ENCODE measurements at places on chromosomes 5 and 9.

DNA sequence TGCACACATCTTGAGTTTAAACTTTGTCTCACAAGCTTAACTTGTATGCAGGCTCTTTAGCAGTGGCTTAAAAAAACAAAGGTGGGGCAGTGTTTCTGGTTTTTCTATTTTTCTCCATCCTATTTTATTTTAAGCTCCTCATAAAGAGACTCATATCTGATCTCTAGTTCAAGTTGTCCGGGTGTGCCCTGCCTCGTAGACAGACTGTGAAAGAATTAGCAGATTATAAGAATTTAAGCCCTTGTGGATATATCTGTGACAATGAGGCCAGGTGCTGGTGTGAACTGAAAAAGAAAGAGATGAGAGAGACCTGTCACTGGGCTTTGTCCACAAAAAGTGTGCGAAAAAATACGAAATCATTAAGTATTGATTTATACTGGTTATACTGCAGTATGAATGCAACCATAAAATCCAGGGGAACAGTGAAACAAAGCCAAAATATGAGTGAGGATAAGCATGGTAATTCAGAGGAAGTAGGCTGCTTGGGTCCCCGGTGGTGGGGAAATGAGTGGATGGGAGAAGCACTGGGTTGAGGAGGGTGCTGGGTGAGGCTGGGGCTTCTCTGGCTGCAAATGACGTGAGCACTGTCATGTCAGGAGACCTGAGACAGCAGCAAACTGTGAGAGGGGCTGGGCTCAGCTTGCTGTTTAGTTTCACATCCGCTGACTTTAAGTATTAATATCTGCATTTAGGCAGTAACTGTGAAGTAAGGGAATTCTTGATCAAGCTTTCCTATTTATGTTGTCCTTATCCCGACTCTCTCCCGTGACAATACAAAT, 179.7 kb upstream of the ANKRD55 start:
- DNase-seq, result peak; percentile 31

GRCh38 chr5:15717001-15717400, 217.0 kb downstream of the FBXL7 start:
- DNase-seq, result no peak

DNA sequence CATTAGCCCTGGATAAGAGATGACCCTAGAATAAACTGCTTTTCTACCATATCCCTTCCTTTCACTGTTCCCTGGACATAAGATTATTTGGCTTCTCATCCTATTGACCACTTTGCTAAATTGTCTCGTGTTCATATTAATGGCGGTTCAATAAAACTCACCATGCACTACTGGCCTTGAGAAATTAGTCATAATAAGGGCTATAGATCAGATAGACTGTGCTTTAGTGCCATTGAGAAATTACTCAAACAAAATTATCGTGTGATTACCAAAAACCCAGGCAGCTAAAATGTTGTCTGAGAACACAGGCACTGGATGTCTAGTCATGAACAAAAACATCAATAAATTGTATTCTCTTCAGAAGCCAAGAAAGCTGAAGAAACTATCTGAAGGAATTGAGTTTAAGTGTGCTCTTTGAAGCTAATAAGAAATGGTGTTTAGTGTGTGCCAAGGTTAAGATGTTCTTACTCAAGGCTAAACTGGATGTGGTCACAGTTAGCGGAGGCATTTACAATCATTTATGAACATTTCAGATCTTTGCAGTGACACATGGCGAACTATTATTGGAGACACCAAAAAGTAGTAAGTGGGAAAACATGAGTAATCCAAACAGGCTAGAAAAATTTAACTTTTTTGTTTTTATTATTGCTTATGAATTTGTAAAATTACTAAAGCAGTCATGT, 460.4 kb upstream of the RORB start:
- no peak for DNase-seq

DNA sequence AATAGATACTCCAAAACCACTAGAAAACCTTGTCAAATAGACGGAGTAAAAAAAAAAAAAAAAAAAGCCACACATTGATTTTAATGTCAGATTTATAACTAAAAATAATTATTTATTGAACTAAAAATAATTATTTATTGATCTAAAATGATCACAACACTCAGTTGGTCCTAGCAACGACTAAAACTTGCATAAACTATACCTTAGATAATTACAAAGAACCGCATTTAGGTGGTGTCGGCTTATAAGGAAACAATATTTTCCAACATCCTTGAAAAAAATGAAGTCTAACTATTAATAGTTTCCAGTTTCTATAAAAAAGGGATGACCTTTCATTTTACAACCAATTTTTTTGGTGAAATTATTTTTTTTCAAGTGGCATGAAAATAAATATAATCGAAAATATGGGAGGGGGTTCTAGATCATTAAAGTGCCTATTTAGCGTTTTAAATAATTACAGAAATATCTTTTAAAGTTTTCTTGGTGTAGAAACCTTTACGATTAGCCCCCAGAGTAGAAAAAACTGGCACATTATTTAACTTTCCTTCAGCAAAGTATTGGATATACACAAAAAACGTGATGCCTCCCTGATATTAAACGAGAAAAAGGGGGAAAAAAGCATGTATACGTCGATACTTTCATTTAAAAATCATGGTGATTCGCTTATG, 3.7 kb downstream of the ARRDC3 start:
- DNase-seq, result no peak

GRCh38 chr9:124457887-124458431, 7.7 kb downstream of the ADGRD2 start:
- no peak for DNase-seq

DNA sequence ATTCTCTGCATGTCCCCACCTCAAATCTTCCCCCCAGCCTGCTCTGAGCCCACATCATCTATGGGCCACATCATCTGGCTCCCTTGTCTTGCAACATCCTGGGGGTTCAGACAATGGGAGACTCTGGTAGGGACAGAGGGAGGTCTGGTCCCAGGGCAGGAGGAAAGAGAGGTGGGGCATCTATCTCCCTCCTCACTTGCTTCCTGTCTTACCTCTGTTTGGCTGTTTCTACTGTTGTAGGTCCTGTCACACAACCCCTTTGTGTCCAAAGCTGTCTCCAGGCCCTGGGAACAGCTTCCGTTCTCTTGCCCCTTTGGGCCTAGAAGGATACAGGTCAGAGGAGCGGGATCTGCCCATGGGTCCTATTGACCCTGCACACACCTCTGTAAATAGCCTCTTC, 227.2 kb downstream of the NSG2 start:
- no peak for DNase-seq

DNA sequence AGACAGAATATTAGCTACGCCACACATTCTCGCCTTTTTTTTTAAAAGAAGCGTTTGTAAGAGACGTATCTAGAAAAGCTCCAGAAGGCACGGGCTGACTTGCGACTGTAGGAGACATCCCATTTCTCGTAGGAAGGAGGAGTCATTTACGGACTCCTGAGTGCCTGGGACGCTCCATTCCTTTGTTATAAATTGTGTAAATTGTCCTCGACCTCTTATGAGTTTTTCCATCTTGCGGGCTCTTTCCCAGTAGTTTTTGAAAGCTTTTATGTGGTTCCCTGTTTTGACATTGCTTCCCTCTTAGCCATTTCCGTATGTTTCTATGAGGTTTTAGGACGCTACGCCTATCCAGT, 1.0 kb downstream of the RABL6 start:
- no peak for DNase-seq

DNA sequence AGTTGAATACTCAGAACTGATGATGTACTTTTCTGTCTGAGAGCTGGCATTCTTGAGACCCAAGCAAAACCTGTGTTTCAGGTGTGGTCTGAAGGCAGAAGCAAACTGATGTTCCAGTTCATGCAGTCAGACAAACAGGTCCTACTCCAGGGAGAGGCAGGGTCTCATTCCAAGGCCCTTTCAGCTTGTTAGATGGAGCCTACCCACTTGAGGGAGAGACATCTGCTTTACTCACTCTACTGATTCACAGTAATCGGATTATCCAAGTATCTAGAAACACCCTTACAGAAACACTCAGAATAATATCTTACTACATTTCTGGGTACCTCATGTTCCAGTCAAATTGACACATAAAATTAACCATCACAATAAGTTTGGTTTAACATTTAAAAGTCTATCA, 207.8 kb downstream of the KDM4C start:
- DNase-seq, result no peak

DNA sequence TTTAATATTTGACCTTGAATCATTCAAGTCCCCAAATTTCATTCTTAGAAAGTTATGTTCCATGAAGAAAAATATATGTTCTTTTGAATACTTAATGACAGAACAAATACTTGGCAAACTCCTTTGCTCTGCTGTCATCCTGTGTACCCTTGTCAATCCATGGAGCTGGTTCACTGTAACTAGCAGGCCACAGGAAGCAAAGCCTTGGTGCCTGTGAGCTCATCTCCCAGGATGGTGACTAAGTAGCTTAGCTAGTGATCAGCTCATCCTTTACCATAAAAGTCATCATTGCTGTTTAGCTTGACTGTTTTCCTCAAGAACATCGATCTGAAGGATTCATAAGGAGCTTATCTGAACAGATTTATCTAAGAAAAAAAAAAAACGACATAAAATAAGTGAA, 65.4 kb downstream of the WDR41 start:
- no peak for DNase-seq

DNA sequence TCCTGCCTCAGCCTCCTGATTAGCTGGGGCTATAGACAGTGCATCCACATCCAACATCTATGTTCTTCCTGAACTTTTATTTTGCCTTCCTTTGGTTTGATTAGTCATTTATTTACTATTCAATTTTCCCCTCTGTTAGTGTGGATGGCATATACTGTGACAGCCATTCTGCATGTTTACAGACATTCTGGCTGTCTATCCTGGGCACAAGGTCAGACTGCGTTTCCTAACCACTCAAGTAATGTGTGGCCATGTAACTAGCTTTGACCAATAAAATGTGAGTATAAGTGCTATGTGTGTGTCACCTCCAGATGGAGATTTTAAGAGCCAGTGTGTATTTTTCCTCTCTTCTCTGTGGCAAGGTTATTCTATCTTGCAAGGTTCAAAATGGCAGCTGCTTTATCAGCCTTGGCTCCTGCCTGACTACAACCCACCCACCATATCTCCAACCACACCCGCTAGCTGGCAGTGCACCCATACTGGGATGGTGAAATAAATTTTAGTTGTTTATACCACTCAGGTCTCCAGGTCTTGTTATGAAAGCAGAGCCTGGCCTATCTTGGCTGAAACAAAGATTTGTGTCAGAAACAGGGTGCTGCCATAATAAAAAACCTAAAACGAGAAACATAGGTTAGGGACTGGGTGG, 32.2 kb downstream of the PDE6A start:
- no peak for DNase-seq

GRCh38 chr5:39164529-39165402, 54.6 kb downstream of the FYB1 start:
- no peak for DNase-seq

DNA sequence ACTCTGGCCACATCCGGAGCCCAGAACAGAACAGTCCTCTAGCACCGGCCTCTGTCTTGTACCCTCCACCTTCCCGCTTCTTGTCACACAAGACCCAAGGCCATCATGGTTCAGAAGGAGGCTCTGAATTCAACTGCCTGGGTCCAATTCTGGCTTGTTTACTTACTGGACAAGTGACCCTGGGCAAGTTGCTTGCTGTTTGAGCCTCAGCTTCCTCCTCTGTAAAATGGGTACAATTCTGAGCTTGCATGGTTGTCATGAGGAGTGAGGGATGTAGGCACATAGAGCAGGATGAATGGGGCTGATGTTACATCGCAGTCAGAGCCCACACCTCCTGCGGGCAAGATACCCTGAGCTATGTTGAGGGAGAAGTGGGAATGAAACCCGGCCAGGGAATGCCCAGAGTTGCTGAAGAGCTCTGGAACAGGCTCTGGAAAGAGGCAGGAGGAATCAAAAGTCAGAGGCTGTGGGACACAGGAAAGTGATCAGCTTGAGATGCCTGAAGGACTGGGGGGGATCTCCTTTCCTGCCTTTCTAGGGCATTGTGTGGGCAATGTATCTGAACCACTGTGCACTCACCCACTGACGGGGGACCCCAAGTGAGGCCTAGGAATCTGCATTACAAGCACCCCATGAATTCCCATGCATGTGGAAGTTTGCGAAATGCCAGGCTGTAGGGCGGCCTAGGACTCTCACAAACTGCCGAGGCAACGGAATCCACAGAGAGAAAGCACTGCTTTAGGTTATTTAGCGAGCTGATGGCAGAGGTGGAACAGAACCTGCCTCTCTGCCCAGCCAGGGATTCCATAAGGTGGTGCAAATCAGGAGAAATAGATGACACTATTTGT, 29.4 kb upstream of the IL17B start:
- no peak for DNase-seq

DNA sequence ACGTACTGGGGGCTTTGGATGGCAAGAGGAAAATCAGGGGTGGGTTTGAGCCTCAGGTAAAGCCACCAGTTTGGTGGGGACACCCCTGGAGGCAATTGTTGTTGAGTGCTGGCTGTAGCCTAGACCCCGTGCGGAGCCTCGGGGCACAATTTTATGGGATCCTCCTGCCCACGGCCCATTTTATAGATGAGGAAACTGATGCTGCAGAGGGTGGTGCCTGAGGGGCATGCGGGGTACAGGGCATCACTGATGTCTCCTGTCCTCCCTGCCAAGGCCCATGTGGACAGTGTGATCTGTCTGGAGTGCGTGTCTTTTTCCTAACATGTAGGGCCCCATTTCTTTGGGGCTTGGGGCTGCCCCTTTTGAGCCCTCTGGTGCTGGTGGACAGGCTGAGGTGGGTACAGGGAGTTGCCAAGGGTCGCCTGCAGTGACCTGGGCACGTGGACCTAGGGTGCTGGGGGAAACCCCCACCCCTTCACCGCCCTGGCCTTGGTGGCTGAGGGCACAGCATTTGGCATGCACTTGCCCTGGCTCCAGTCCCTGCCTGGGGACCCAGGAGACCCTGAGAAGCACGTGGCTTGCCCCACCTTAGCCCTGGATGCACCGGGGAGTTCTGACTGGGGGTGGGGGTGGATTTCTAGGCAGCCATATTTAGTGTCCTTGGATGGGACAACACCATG, 22.1 kb downstream of the WNK2 start:
- DNase-seq, result no peak

- no peak for DNase-seq
Measured at GRCh38 chr9:115133649-115134048, 15.7 kb upstream of the TNC start.

DNA sequence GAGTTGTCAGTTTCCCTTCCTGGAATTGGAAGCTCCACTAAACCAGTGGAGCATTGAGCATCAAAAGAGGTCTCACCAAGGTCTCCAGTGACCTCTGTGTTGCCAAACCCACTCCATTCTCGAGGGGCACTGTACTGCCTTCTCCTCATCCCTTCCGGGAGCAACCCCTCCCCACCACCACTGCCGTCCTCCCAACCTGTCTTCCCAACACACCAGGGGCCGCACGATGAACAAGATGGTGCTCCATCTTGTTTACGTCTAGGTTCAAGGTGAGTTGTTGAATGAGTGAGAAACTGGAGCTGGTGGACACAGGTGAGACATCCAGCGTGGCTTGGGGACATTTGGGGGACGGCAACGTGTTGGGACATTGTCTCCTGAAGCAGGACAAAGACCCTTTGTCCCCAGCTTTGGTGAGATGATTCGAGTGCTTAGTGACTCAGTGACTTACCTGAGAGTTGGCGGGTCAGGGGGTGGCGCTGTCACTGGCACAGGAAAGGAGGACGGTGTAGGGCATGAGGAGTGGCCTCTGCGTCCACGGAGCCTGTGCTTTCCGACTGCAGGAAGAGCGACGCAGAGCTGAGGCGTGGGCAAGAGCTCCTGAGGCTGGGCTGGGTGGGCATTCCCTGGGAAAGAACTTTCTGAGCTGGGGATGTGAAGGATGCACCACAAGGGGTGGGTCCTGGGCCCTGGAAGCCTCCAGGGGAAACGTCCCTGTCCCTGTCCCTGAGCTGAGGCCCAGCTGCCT, 44.8 kb upstream of the RNU6ATAC start:
- no peak for DNase-seq

Measured in stimulated activated naive CD8-positive, alpha-beta T cell treated with anti-CD3 and anti-CD28 coated beads, Interleukin-15, Interleukin-2, amounts not matched to agents 100 U/mL and 50 U/mL, for 24 hours (primary cell).